Uterus (tissue), 4 donors: ENCODE measurements at places on chromosomes 1 and 21. TPM values are rescaled to one million over a fixed set of nuclear protein-coding genes. Genes with fewer than 3 reads are reported as not detected.
A peak's percentile ranks its signal among the peaks of the same experiment; 100 is the strongest.

- DNase-seq = no peak
Observed at GRCh38 chr1:244022311-244022710, 28.8 kb upstream of the ZBTB18 start.

The MEAF6 gene
- 60.4 TPM for total RNA-seq

The KHDC4 gene
- total RNA-seq = 139 TPM

DNA sequence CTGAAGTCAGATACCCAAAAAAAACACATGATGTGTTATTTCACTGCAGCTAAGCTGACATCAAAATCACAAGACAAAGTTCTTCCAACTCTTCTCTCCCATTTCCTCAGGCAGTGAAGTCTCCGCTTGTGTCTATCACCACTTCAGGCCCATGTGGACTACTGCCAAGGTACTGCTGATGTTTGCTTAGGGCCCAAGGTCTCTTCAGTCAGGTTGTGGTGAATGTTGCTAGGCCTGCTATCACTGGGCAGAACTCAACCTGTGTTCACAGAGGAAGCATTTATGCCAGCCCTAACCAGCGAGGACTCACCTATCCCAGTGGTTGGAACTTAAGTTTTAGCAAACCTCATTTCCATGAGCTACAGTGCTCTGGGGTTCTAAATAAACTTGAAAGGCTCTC lies 156.5 kb upstream of the BRINP3 start:
- DNase-seq = no peak

- no peak for DNase-seq
Observed at GRCh38 chr1:29849038-29849750, 612.9 kb downstream of the PTPRU start.

- no peak for DNase-seq
Observed at GRCh38 chr1:57160594-57160993, 194.8 kb upstream of the C8B start.

DNA sequence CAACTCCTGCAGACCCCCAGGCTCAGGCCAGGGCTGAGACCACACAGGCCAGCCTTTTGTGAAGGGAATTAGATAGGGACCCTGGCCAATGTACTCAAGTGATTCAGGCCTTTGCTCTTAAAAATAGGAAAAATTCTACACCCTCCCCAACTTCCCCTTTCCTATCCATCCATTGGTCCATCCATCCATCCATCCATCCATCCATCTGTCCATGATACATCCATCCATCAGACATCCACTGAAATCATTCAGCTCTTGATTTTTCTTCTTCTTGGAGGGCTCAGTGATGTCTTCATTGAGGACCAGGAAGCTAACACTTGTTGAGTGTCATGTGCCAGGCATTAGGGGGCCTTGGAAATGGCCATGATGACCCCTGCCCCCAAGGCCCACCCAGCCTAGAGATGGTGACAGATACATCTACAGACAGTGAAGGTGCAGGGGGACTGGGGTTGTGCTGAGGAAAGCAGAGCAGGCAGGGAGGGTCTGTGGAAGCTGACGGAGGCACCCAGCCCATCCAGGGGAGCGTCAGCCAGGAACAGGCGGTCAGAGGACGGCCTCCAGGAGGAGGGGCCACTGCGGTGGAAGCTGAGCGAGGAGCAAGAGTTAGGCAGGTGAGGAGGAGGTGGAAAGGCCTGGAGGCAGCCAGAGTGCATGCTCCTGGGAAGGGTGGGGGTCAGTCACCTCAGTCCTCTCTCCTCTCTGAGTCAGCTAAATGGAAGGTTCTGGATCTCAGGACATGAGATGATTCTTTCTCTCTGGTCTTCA lies 81.9 kb downstream of the EPHB2 start:
- no peak for DNase-seq

DNA sequence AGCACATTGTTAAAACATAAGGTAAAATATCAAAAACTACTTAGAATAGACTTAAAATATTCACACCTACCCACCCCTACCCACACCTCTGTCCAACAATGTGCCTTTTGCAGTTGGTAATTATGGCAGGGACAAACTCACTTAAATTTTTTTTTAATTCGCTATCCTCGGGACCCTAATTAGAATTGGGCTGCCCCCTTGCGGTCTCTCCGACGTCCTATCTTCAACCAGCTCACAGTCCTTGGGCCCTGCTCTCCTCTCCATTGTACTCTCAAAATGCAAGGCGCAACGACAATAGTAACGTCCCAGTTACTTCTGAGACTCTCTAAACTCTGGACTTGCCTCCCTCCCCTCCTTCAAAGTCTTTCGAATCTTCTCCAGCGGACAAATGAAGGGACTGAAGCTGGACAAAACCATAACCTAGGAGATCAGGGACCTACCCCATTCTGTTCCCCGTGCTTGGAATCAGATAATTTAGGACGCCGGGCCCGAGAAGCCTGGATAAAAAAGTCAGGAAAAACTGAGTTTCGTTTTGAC lies 1.1 kb upstream of the CIART start:
- peak; percentile 74 for DNase-seq

The ILF2 gene
- 82.7 TPM for total RNA-seq

GRCh38 chr1:34794001-34794789 lies 1.4 kb downstream of the GJA4 start:
- no peak for DNase-seq

The HCRTR1 gene
- total RNA-seq = not detected

DNA sequence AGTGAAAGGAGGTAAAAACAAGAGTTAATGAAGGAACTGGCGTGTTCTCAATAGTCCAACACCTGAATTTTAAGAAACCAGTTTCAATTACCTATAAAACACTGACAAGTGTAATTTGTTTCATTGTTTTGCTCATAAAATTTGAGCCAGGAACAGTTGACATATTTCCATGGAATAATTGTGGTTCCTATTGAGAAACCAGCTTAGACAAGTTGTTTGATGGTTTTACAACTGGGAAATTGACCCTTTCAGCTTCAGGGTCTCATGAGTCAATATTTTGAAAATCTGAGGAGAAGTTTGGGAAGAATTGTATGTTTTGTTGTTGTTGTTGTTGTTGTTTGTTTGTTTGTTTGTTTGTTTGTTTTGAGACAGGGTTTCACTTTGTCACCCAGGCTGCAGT lies 69.1 kb upstream of the GADD45A start:
- no peak for DNase-seq

- DNase-seq = peak; percentile 5
Observed at GRCh38 chr1:43440358-43440757, 13.4 kb downstream of the HYI start.

- no peak for DNase-seq
Observed at GRCh38 chr1:223833948-223834347, 11.8 kb downstream of the TP53BP2 start.

GRCh38 chr1:242870966-242871365 lies 346.5 kb upstream of the PLD5 start:
- DNase-seq = no peak

DNA sequence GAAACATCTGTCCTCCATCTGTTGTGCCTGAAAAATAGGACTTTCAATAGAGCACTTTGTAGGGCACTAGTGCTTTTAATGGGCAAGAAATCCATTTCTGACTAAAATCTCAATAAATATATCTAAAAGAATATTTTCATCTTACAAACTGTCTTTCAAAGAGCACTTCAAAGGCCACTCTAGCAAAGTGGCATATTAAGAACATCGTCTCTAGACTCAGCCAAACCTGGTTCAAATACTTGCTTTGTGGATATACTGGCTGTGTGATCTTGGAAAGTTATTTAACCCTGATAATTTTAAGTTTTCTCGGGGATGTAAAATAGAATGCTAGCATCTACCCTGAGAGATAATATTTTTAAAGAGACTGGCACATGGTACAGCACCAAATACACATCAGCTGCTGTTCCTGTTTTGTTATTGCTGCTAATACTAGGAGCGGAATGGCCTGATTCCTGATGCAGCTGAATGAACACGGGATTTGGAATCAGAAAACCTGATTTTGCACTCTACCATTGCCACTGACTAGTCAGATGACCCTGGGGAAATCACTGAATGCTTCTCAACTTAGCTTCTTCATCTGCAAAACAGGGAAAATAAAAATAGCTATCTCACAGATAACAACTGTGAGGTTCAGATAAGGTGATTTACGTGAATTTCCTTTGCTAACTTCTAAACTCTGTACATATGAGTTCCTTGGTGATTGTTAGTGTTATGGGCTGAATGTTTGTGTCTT lies 25.2 kb upstream of the LRRC8C start:
- DNase-seq = no peak

The PRKAA2 gene
- total RNA-seq = 9.8 TPM

GRCh38 chr1:112027696-112028095 lies 38.2 kb upstream of the KCND3 start:
- DNase-seq = no peak

DNA sequence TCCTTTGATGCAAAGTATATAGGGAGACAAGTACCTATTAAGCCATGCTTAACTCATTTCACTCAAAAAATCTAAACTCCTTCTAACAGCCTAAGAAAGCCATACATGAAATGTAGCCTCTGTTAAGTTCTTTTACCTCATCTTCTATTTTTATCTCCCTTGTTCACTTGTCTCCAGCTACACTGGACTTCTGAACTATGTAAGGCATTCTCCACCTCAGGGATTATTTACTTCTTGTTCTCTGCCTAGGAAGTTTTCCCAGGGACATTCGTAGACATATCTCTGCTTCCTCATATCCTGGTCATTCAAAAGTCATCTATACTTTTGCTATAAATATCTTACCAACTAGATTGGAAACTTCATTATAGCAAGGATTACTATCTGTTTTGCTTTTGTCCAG lies 96.9 kb downstream of the COP1 start:
- DNase-seq = no peak

- no peak for DNase-seq
Observed at GRCh38 chr1:220368352-220369265, 96.4 kb upstream of the RAB3GAP2 start.

DNA sequence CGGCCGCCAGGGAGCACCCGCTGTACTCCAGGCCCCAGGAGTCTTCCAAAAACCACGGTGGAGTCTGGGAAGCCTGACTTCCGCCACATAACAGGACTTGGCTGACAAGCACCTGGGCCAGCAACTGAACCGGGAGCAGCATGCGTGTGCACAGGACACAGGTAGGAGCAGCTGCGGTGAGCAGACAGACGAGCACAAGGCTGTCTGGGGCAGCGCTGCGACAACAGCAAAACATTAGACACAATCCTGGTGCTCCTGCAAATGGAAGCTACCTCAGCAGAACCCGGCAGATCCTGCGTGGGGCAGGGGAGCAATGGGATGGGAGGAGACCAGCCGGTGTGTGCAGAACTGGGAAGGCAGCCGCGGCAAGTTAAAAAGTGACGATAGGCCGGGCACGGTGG lies 80.4 kb downstream of the NPHP4 start:
- DNase-seq = no peak

The PTGFR gene
- total RNA-seq = 13.8 TPM
